Globus pallidus (tissue), 1 donor: ENCODE measurements at places on chromosomes 1 and 21.
A peak's percentile ranks its signal among the peaks of the same experiment; 100 is the strongest.

GRCh38 chr21:34796518-34797200, 127.9 kb downstream of the CLIC6 start:
- no peak for DNase-seq

GRCh38 chr1:151972542-151973248, 21.0 kb downstream of the S100A10 start:
- DNase-seq: no peak

DNA sequence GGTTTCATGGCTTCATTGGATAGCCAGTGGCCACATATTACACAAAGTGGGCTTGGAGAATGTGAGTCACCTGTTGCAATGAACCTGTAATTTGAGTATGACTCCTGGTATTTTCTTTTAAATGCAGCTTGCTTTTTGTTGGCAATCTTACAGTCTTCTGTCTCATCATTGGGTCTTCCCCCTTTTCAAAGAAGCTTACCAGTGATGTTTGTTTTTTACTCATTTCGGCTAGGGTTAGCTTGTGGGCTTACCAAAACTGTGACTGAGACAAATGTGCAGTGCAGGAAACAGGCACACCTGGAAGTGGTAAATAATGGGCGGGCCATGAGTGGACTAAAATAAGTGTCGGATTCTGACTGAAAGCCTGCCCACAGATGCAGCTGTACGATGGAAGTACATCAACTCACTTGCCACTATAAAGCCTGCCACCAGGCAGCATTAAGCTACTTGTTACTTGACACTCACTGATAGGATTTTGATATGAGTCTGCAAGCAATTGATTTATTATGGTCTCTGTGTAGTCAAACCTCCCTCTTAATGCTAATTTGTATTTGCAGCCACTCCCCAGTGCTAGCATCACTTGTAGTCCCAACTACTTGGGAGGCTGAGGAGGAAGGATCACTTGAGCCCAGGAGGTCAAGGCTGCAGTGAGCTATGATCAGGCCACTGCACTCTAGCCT, 4.2 kb downstream of the HHAT start:
- DNase-seq: no peak

GRCh38 chr1:204997591-204998355, 45.2 kb upstream of the CNTN2 start:
- DNase-seq: no peak

GRCh38 chr1:20199403-20199802, 13.1 kb upstream of the PLA2G2C start:
- DNase-seq: no peak

GRCh38 chr1:91511386-91511785, 10.7 kb downstream of the CDC7 start:
- peak; percentile 16 for DNase-seq

GRCh38 chr21:32048353-32048752, 175.5 kb downstream of the HUNK start:
- no peak for DNase-seq

GRCh38 chr1:87149241-87150041, 179.2 kb upstream of the LMO4 start:
- peak; percentile 72 for DNase-seq

DNA sequence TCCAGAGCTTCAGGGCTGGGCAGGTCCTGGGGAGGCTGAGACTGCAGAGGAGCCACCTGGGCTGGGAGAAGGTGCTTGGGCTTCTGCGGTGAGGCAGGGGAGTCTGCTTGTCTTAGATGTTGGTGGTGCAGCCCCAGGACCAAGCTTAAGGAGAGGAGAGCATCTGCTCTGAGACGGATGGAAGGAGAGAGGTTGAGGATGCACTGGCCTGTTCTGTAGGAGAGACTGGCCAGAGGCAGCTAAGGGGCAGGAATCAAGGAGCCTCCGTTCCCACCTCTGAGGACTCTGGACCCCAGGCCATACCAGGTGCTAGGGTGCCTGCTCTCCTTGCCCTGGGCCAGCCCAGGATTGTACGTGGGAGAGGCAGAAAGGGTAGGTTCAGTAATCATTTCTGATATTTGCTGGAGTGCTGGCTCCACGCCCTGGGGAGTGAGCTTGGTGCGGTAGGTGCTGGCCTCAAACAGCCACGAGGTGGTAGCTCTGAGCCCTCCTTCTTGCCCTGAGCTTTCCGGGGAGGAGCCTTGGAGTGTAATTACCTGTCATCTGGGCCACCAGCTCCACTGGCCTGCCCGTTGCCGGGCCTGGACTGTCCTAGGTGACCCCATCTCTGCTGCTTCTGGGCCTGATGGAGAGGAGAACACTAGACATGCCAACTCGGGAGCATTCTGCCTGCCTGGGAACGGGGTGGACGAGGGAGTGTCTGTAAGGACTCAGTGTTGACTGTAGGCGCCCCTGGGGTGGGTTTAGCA, 9.3 kb downstream of the MYBPH start:
- DNase-seq: no peak

DNA sequence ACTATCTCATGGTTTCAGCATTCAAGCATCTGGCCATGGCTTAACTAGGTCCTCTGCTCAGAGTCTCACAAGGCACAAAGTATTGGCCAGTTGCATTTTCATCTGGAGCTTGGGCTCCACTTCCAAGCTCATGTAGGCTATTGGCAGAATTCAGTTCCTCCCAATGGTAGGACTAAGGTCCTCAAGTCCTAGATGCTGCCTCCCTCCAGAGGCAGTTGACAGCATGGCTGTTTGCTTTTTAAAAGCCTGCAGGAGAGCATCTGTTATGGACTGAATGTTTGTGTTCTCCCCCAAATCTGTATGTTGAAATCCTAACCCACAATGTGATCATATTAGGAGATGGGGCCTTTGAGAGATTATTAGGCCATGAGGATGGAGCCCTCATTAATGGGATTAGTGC, 38.0 kb upstream of the HLX start:
- no peak for DNase-seq
